Liver (tissue), 10 donors: ENCODE measurements at places on chromosomes 2 and 18. TPM values are rescaled to one million over a fixed set of nuclear protein-coding genes. Genes with fewer than 3 reads are reported as not detected.

DNA sequence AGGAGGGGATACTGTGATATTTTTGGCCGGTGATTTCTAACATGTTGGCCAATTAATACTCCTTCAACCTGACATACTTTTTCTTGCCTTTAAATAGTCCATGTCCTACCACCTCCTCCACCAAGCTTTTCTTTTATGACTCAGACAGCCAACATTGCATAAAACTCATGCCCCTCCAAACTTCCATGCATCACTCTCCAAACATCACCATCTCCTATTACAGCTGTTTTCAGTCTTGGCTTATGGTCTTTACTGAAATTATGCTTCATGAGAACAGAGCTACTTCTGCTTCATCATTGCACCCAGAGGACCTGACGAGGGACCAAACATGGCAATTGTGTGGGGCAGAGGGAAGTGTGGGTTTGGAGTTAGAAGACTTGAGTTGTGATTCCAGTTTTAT, 305.4 kb downstream of the LPIN1 start:
- DNase-seq = no peak

DNA sequence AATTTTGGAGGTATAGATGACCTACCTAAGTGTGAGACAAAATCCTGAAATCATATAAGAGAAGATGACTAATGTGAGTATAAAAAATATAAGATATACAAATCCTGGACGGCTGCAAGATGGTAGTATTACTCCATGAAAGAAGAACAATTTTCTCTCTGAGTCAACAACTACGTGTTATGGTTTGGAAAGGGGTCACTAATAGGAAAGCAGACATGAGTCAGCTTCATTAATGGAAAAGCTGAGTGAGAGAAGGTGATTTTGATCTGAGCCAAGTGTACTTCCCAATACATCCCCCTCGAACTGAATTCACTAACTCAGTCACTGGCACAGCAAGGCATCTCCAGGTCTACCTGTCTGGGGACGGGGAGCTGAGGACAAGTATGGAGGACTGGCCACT, 20.1 kb upstream of the SELENOI start:
- no peak for DNase-seq

DNA sequence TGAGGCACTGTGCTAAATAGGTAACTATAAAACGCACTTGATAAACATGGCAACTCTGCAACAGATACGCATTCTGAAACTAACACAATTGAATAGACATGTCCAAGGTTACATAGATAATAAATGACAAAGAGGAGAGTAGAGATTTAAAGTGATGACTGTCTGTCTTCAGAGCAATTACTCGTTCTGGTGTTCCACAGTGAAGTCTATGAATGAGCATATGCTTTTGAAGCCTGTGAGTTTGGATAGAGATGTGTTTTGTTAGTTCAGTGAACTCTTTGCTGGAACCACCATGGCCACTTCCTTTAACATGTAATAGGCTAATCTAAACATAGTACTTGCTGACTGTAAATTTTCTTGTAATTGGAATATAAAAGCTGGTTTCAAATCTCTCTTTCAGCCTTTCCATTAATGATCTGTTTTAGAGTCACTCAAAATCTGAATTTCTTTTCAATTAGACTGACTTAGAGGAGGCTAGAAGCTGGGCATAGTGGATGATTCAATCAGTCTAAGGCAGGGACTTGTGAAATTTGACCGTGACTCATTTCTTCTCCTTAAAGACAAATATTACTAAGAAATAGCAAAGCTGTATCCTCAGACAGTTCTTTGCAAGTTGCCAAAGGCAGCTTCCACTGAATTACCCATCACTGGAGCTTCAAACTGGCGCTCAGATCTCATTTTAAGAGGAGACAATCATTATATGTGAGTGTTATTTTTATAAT, 1130.1 kb upstream of the CELF4 start:
- DNase-seq = no peak

DNA sequence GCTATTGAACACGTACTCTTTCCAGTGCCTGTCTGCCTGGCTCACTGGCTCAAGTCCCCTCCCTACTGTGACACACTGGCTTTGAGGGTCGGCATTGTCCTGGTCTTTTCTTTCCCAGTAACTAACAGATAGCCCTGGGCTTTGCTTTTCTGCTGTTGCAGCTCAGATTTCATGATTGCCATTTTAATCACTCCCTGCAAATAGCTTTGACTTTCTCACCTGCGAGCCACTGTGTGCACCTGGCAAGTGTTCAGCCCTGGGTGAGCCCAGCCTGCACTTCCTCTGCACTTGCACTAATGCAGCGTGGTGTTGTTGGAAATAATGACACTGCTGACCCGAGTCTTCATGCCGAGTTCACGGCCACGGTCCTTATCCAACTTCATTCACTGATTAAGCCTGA, 52.9 kb downstream of the DCDC2C start:
- DNase-seq = no peak

DNA sequence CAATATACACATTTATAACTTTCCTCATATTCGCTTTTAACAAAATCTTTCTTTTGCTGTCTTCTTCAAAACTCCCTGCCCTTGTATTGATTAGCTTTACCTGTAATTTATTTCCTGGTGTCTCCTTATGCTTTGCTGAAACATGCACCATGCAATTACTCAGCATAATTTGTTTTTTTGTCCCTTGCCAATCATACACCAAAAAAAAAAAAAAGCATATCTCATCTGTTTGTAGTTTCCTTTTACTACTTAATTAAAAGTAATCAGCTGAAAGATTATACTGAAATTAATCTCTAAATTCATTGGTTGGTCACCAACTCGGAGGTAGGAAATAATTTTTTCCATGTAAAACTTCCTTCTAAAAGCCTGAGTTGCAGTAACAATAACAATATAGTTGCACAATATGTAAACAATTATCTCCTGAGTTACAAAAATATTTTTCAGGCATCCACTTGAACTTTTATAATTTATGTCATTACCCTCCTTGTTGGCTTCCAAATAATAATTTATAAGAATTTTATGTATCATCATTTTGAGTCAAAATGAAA, 53.0 kb upstream of the ROCK1 start:
- no peak for DNase-seq

DNA sequence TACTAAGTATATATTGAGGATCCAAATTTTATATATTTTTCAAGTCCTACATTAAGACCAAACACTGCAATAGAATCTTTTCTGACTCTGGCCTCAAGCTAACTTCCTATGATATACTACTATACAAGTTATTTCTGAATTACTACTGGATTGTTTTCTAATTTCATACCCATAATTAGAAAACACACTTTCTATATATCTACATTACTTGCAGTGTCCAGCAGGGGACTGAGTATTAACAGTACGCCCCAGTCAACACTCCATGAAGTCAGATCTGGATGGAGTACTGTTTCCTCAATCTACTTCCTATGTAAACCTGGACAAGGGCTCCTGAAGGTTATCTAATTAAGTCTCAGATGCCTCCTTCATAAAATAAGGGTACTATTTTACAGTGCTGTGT, 26.5 kb downstream of the RMP24 start:
- no peak for DNase-seq

GRCh38 chr2:172311921-172312345, 115.5 kb upstream of the ITGA6 start:
- no peak for DNase-seq

DNA sequence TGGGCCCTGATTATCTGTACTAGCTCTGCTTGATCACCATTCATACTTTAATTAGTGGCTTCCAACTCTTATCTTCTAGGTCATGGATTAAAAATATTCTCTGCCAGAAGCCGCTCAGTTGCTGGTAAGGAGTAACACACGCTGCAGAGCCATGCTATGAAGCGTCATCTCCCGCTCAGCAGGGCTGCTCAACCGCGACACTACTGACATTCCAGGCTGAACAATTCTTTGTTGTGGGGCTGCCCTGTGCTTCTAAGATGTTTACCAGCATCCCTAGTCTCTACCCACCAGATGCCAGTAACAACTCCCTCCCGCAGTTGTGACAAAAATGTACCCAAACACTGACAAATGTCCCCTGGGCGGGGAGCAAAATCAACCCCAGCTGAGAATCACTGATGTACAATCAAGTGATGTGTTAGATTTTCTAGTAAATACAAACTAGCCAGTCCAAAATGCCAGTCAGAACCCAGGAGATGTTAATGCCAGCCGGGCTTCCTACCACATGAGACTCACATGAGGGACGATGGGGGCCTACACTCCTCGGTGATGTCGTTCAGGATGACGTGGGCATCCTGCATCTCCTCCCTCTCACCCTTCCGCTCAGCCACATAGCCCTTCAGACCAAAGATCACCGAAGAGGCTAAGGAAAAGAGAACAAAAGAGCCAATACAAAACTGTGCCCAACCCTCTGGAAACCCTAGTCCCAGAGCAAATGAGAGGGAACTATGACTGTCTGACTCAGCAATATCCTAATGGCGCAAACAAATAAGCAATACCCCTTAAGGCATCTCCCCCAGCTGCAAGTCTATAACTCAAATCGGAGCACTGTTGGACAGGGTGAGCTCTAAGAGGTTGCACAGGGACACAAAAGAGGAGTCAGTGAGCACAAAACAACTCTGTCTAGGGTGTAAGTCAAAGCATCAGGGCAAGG, 15.6 kb downstream of the ILKAP start:
- no peak for DNase-seq

DNA sequence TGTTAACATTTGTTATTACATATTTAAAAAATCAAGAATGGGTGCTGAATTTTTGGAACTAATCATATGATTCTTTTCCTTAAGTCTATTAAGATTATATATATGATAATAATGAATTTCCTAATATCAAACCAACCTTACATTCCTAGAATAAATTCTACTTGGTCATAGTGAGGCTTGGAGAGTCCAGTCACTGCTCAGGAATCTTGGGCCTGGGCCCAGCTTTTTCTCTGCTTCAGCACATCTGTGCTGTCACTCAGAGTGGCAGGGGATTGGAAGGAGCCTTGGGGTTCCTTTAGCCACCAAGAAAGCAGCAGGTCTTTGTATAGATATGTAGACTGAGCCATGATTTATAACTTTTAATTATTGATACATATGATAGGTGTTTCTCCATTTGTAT, 19.9 kb upstream of the ZAP70 start:
- DNase-seq = no peak

- no peak for DNase-seq
These were observed 114.5 kb downstream of the LOXHD1 start for GRCh38 chr18:46542545-46542944.

DNA sequence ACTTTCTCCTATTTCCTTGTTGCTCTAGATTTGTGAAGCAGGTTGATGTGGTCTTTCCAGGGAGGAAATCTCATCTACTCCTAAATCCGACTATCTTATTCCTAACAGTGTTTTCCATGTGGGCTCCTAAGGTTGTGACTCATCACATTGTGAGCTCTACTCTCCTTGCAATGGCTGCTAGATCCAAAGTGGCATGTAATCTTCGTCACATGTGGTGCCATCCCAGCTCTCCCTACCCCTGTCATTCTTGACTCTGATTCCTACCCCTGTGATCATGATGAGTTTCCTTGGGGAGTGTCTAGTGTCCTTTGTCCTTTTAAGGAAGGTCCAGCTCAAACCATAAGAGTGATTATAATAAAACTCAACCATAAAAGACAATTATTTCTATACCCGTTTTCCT, 47.3 kb upstream of the GULP1 start:
- no peak for DNase-seq

- no peak for DNase-seq
These were observed 246.6 kb upstream of the REG3G start for GRCh38 chr2:78778756-78779510.

DNA sequence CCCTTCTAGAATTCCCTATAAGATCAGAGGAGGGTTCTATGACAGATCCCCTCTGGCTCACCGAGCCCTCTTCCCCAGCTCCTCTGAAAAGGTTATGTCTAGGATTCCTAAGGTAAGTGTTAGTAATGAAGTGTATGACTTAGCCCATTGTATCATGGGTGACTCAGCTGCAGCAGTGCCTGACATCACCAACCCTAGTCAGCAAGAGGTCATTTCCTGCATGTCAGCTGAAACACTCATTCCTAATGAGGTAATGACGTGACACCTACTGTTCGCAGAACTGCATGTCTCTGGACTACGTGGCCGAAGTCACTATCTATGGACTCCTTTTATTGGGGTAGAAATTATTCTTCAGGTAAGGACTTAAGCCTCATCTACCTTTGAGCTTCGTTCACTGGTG, 196.1 kb upstream of the MYT1L start:
- DNase-seq = no peak

DNA sequence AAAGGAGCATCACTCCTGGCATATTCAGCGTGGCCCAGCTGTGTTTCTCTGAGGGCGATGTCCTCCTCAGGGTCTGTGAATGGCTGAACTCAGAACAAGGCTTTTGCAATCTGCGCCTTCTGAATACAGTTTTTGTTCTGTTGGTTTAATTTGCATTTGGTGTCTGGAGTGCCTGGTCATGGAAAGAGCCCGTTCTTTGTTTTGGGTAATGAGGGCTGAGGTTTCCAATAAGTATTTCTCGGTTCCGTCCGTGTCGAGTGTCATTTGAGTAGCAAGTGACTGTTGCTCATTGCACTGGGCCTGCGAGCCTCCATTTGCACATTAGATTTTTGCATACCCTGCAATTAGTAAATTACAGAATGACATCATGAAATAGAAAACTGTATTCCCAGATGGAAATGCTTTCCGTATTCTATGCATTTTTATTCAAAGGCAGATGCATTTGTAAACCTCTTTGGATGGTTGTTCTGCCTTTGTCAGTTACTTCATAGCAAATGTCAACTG, 57.3 kb downstream of the NEDD4L start:
- DNase-seq = no peak

DNA sequence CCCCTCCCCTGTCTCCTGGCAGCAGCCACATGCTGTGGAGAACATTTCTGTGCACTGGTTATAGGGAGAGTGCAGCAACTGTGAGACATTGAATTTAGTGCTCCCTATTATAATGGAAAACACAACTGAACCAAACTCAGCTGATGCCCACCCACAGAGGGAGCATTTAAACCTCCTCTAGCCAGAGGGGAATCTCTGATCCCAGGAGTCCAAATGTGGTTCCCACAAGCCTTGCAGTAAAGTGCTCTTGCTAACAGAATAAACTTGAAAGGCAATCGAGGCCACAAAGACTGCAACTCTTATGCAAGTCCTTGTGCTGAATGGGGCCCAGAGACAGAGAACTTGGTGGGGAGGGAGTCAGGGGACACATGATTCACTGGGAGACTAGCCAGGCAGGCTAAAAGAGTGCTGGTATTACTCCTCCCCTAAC, 638.8 kb upstream of the VRK2 start:
- DNase-seq = no peak

GRCh38 chr2:214450118-214450894, 39.5 kb downstream of the VWC2L start:
- no peak for DNase-seq

DNA sequence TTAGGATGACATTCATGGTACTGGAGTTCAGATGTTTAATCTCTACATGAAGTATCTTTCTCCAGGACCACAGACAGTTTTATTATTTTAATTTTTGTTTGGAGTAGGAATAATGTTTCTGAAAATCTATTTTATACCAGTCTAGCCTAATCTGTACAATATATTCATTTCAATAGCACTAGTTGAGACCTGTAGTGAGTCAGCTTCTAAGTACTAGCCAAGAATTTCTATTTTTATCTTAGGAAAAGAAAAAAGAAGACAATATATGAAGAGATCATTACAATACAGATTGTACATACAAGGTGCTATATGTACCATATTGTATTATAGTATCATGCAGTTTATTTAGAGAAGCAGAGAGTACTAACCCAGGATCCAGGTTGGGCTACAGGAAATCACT, 826.9 kb upstream of the PIK3C3 start:
- DNase-seq = no peak

The SULT1C4 gene
- total RNA-seq = 12.8 TPM

The RELCH gene
- 17.5 TPM for total RNA-seq

The RNF144A gene
- 10.4 TPM for total RNA-seq

The FBLN7 gene
- 2.1 TPM for total RNA-seq

The LYPD6B gene
- total RNA-seq = 0.14 TPM

The ANKRD62 gene
- total RNA-seq = under 0.01 TPM

The SP9 gene
- total RNA-seq = not detected

The CERKL gene
- total RNA-seq = 0.79 TPM

The LRRTM1 gene
- total RNA-seq = not detected

The GREB1L gene
- total RNA-seq = 13.1 TPM
